IMR-90 (cell line): ENCODE measurements at places on chromosomes 4 and X. TPM values are rescaled to one million over a fixed set of nuclear protein-coding genes. Genes with fewer than 3 reads are reported as not detected.

The NHSL2 gene
- 0.72 and 0.83 TPM in 2 replicates for total RNA-seq

The STAP1 gene
- total RNA-seq: not detected in 2 replicates

DNA sequence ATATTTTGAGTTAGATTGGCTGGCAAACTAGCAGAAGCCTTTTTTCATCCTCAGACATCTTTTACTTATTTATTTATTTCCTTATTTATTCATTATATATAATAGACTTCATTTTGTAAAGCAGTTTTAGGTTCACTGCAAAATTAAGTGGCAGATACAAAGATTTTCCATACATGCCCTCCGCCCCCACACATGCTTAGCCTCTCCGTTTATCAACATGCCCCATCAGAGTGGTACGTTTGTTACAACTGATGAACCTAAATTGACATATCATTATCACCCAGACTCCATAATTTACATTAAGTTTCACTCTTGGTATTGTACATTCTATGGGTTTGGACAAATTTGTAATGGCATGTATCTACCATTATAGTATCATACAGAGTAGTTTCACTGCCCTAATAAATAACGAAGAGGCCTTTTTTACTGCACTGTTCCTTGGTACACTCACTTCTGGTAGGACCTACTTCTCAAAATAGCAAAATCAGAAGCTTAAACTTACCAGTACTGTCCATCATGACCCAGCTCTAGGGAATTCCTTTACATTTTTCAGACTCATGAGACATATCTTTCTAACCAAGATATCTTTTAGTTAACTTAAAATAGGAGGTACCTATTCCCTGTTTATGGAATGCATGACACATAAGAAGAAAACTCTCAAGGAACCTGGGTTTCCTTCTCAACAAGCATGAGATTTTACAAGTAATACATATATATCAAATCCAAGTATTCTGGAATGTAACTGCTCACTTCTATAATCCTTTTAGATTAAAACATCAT lies 4.8 kb upstream of the TMPRSS11B start:
- no peak overlapping the region for H3K27ac ChIP-seq
- no peak overlapping the region for H3K4me3 ChIP-seq
- DNase-seq: no peak
- no peaks in the 10 kb centered on the region for H3K4me1 ChIP-seq
- H3K27me3 ChIP-seq: no peaks in the 10 kb centered on the region; the same call in 1 of the 2 replicates
- H3K36me3 ChIP-seq: no peaks in the 10 kb centered on the region

DNA sequence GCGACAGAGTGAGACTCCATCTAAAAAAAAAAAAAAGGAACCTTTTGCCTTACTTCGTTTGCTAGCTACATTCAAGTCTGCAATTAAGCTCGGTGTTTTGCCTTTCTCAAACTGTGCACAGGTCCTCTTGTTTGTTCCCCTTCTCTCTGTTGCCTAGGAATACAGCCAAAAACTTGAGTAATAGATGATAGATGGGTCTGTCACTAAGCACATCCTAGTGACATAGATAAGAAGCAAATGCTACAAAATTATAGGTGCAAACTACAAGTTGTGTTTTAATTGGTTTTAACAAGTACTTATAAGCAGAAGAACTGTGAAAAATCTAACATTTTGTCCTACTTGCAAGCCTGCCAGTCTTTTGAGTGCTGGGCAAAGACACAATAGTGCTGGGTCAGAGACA lies 95.2 kb downstream of the SNCA start:
- H3K36me3 ChIP-seq: no peaks in the 10 kb centered on the region
- DNase-seq: no peak
- no peak overlapping the region for H3K27ac ChIP-seq
- H3K4me1 ChIP-seq: no peaks in the 10 kb centered on the region
- H3K27me3 ChIP-seq: no peaks in the 10 kb centered on the region

GRCh38 chr4:171985129-171985528 lies 171.9 kb downstream of the GALNTL6 start:
- no peaks in the 10 kb centered on the region for H3K27me3 ChIP-seq
- H3K36me3 ChIP-seq: no peaks in the 10 kb centered on the region
- no peaks in the 10 kb centered on the region for H3K4me1 ChIP-seq
- H3K4me3 ChIP-seq: no peak overlapping the region
